SJSA1 (cell line): ENCODE measurements at places on chromosomes 3 and 15. TPM values are rescaled to one million over a fixed set of nuclear protein-coding genes. Genes with fewer than 3 reads are reported as not detected.
A peak's percentile ranks its signal among the peaks of the same experiment; 100 is the strongest.

PAQR9 gene
- not detected in 2 replicates for total RNA-seq

MTMR10 gene
- total RNA-seq = 20.2 and 22.4 TPM in 2 replicates

- no peak overlapping the region for H3K4me3 ChIP-seq
- no peak overlapping the region for H3K27ac ChIP-seq
- no peak for DNase-seq
- H3K4me1 ChIP-seq = no peaks in the 10 kb centered on the region
These were observed 123.3 kb downstream of the PLOD2 start for GRCh38 chr3:146037697-146038096.

DNA sequence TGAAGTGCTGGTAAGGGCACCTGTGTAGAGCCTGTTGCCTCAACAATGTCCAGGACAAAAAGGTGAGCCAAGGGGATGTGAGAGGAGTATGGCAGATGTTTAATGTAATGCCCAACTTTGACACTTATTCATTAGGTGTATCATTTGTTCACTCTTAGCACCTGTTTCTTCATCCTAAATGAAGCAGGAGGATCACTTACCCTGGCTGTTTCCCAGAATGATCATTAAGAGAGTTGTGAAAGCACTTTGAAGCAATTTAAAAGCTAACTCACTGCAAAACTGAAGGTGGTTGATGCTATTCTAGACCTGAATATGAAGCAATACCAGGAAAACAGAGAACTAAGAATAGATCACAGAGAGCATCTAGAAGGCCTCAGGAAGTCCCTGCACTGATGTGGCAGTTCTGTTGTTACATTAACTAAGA lies 3.4 kb upstream of the HHLA2 start:
- H3K4me3 ChIP-seq = no peak overlapping the region
- no peaks in the 10 kb centered on the region for H3K4me1 ChIP-seq
- no peak for DNase-seq

DNA sequence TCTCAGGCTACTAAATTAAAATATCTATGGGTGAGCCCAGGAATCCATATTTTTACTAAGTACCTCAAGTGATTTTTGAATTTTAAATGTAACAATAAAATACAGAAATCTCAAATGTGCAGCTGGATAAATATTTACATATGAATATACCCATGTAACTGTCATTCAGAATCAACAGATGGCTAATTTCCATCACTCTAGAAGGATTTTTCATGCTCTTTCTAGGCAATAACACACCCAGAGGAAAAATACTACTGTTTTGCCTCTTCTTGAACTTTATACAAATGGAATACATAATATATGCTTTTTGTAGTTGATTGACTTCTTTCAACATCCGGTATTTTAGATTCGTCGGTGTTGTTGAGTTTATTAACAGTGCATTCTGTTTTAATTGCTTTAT lies 601.3 kb upstream of the NECTIN3 start:
- H3K36me3 ChIP-seq = no peaks in the 10 kb centered on the region
- H3K27ac ChIP-seq = no peak overlapping the region
- no peak overlapping the region for H3K4me3 ChIP-seq
- H3K27me3 ChIP-seq = no peaks in the 10 kb centered on the region
- no peaks in the 10 kb centered on the region for H3K4me1 ChIP-seq

RBMS3 gene
- total RNA-seq = 31.7 and 47.0 TPM in 2 replicates

DNA sequence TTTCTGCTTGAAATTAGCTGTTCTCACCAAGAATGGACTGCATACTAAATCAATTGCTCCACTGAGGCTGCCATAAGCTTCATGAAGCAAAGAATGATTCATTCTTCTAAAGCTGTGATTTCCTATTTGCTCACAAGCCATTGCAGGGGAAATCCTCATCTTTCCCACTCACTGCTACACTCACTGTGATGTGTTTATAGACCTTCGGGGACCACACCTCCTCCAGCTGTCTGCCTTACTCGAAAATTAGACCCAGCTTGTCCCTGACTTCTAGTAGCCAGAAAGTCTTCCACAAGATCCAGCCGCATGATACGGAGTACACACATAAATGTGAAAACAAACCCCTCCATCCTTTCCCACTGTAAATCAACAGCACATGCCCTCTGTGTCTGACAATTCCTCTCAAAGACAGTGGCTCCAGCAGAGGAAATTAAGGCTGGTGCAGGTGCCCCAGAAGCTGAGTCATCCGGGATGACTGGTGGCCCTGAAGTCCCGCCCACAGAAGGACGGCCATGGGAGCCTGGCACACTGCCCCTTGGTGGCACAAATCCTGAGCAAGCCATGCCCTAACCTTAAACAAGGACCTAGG lies 172.0 kb downstream of the STT3B start:
- H3K4me3 ChIP-seq = no peak overlapping the region
- DNase-seq = peak; percentile 14
- no peak overlapping the region for H3K27ac ChIP-seq
- H3K36me3 ChIP-seq = 0 out of 2 replicates have a peak, but pooled peaks cover 2% of the 10 kb centered on the region
- H3K4me1 ChIP-seq = 0 out of 2 replicates have a peak, but pooled peaks cover 6% of the 10 kb centered on the region

- H3K27me3 ChIP-seq = no peaks in the 10 kb centered on the region
- H3K4me1 ChIP-seq = peaks cover 10% of the 10 kb centered on the region
- DNase-seq = no peak
- no peak overlapping the region for H3K4me3 ChIP-seq
These were observed 174.4 kb upstream of the THBS1 start for GRCh38 chr15:39406485-39406884.

DNA sequence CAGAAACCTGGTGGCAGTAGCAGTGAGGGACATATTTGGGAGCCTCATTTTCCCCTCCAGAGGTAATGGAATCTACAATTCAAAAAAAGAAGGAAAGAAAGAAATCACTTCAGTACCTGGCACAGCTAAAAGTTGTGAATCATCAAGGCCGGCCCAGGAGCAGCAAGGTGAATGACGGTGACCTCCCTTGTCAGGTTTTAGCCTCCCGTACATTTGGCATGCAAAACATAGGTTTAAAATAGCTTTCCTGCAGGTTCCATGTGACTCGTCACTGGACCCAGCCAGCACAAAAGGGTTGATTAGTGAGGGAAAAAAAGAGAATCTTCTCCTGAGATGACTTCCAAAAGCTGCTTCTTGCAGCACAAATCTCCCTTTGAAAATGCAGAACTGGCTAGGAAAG lies 394.2 kb downstream of the LSAMP start:
- no peaks in the 10 kb centered on the region for H3K27me3 ChIP-seq
- H3K27ac ChIP-seq = no peak overlapping the region
- H3K4me3 ChIP-seq = no peak overlapping the region
- no peak for DNase-seq
- no peaks in the 10 kb centered on the region for H3K4me1 ChIP-seq
- no peaks in the 10 kb centered on the region for H3K36me3 ChIP-seq

DNA sequence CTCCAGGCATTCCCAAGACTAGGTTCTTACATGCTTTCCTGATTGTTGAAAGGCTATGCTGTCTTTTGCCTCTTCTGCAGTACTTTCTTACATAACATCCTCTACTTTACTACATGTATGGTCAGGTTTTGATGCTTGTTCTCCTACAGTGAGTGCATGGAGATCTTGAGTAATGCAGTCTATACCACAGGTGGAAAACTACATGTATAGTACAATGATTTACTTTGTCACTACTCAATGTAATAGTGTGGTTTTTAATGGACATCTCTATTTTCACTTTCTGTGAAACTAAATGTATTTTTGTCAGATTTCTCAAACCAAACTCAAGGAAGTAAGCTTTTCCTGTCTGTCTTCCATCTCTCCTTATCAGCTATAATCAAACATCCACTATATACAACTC lies 657.0 kb downstream of the TUSC7 start:
- H3K27ac ChIP-seq = no peak overlapping the region
- no peaks in the 10 kb centered on the region for H3K36me3 ChIP-seq
- DNase-seq = no peak
- H3K4me3 ChIP-seq = no peak overlapping the region

- no peak overlapping the region for H3K27ac ChIP-seq
- DNase-seq = no peak
- H3K36me3 ChIP-seq = peaks cover 18% of the 10 kb centered on the region
These were observed 57.9 kb downstream of the RBM6 start for GRCh38 chr3:49997862-49998261.

GRCh38 chr3:158402590-158402989 lies 168.4 kb upstream of the MLF1 start:
- no peak overlapping the region for H3K4me3 ChIP-seq
- H3K27me3 ChIP-seq = no peaks in the 10 kb centered on the region
- no peaks in the 10 kb centered on the region for H3K4me1 ChIP-seq
- no peaks in the 10 kb centered on the region for H3K36me3 ChIP-seq
- no peak for DNase-seq

PLA2G4D gene
- not detected in 2 replicates for total RNA-seq

GRCh38 chr3:50365080-50365841 lies 5.9 kb upstream of the TMEM115 start:
- no peak overlapping the region for H3K27ac ChIP-seq
- H3K36me3 ChIP-seq = no peaks in the 10 kb centered on the region
- no peak overlapping the region for H3K4me3 ChIP-seq
- H3K4me1 ChIP-seq = no peaks in the 10 kb centered on the region
- DNase-seq = no peak
- peaks cover 7% of the 10 kb centered on the region for H3K27me3 ChIP-seq

GRCh38 chr15:82540055-82540983 lies at the start of gene RPS17:
Gene RPS17, minus strand, starts transcription at chr15:82540457. Its CDS starts 29 bp downstream, at chr15:82540428.
- peak within 1 kb of the TSS; percentile 66 for H3K27ac ChIP-seq
- peaks cover 18% of the 10 kb centered on the region for H3K4me1 ChIP-seq
- peak; percentile 94 for DNase-seq
- peak within 1 kb of the TSS; percentile 86 for H3K4me3 ChIP-seq

- H3K36me3 ChIP-seq = no peaks in the 10 kb centered on the region
- no peaks in the 10 kb centered on the region for H3K27me3 ChIP-seq
- peaks cover 14% of the 10 kb centered on the region for H3K4me1 ChIP-seq
- peak overlapping the region; percentile 55 for H3K27ac ChIP-seq
- no peak overlapping the region for H3K4me3 ChIP-seq
- peak; percentile 77 for DNase-seq
These were observed 30.0 kb upstream of the NR2E3 start for GRCh38 chr15:71780115-71780976.

ZDHHC19 gene
- total RNA-seq = not detected in 2 replicates

GRCh38 chr15:83716605-83717004 lies 62.7 kb downstream of the ADAMTSL3 start:
- no peak overlapping the region for H3K27ac ChIP-seq
- H3K36me3 ChIP-seq = no peaks in the 10 kb centered on the region
- H3K27me3 ChIP-seq = no peaks in the 10 kb centered on the region
- no peak overlapping the region for H3K4me3 ChIP-seq

- H3K27ac ChIP-seq = no peak overlapping the region
- H3K27me3 ChIP-seq = no peaks in the 10 kb centered on the region
- H3K4me1 ChIP-seq = peaks cover 16% of the 10 kb centered on the region
- peaks cover 5% of the 10 kb centered on the region for H3K36me3 ChIP-seq
These were observed 112.1 kb downstream of the LRRK1 start for GRCh38 chr15:101031213-101031612.

GRCh38 chr3:16936233-16936632 lies 51.5 kb downstream of the PLCL2 start:
- no peaks in the 10 kb centered on the region for H3K27me3 ChIP-seq
- H3K36me3 ChIP-seq = no peaks in the 10 kb centered on the region
- no peak overlapping the region for H3K4me3 ChIP-seq
- peak; percentile 72 for DNase-seq
- H3K4me1 ChIP-seq = peaks cover 17% of the 10 kb centered on the region

SLC15A2 gene
- total RNA-seq = not detected in 2 replicates

CHST13 gene
- total RNA-seq = not detected in 2 replicates

GAP43 gene
- total RNA-seq = not detected in 2 replicates

ANKRD34C gene
- total RNA-seq = not detected in 2 replicates

ACP3 gene
- not detected in 2 replicates for total RNA-seq

GRCh38 chr3:4994823-4995499 lies 15.7 kb downstream of the BHLHE40 start:
- H3K27me3 ChIP-seq = no peaks in the 10 kb centered on the region
- DNase-seq = peak; percentile 74
- H3K36me3 ChIP-seq = no peaks in the 10 kb centered on the region
- peak overlapping the region; percentile 88 for H3K27ac ChIP-seq
- no peak overlapping the region for H3K4me3 ChIP-seq

- peaks cover 9% of the 10 kb centered on the region for H3K4me1 ChIP-seq
- H3K27ac ChIP-seq = no peak overlapping the region
- DNase-seq = no peak
- H3K36me3 ChIP-seq = no peaks in the 10 kb centered on the region
These were observed 67.8 kb downstream of the ITGA11 start for GRCh38 chr15:68364028-68364659.

PTX3 gene
- total RNA-seq = 8.1 and 10.5 TPM in 2 replicates
